Caco-2 (cell line): ENCODE measurements at places on chromosomes 13 and 19. TPM values are rescaled to one million over a fixed set of nuclear protein-coding genes. Genes with fewer than 3 reads are reported as not detected.
A peak's percentile ranks its signal among the peaks of the same experiment; 100 is the strongest.

GRCh38 chr19:12800466-12800770 lies 1.2 kb downstream of the PRDX2 start:
- H3K4me3 ChIP-seq = peak overlapping the region; percentile 83
- no peak overlapping the region for H3K27ac ChIP-seq
- H3K4me1 ChIP-seq = peaks cover 13% of the 10 kb centered on the region; the same call in 1 of the 2 replicates
- H3K27me3 ChIP-seq = no peaks in the 10 kb centered on the region

The ADM5 gene
- total RNA-seq = 8.5 and 10.4 TPM in 2 replicates

DNA sequence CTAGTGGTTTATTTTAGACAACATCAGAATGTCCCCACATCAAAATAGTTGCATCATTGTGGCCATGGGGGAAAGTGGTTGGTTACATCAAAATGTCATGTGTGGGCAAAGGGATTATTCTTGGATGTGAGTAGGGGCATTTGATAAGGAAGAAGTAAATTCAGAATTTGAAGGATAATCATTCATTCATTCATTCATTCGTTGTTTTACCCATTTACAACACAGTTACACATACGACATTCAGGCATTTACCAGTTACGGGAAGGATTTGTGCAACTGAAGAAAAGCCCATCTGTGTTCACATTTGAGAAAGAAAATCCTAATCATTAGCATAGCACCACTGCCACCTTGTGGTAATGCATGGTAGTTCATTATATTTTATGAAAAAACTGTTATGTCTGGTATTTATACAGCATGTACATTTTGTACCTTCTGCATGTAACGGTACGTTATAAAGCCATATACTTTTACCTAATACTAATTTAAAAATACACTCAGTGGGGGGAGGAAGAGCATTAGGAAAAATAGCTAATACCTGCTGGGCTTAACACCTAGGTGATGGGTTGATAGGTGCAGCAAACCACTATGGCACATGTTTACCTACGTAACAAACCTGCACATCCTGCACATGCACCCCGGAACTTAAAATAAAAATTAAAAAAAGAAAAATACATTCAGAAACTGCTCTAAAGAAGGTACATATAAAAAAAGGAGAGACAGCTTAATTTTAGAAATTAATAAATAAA lies 62.1 kb downstream of the DGKH start:
- H3K27me3 ChIP-seq = no peaks in the 10 kb centered on the region
- peaks cover 15% of the 10 kb centered on the region for H3K4me1 ChIP-seq
- H3K4me3 ChIP-seq = no peak overlapping the region
- no peaks in the 10 kb centered on the region for H3K36me3 ChIP-seq
- no peak for DNase-seq

DNA sequence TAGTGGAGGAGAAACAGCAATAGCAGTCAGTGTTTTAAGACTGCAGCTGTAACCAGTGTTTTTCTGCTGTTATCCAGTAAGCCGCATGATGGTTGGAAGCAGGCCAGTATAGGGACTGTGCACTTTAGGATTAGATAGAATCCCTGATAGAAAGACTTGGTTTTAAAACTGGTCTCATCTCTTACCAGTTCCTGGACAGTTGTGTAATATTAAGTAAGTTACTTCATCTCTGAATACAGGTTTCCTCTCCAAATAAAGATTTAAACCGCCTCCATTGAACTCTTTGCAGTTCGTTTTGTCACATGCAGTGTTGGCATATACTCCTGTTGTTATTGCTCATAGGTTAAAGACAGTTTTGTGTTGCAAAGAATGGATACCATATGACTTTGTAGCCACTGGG lies 25.6 kb downstream of the URI1 start:
- no peaks in the 10 kb centered on the region for H3K27me3 ChIP-seq
- no peak overlapping the region for H3K4me3 ChIP-seq
- no peak overlapping the region for H3K27ac ChIP-seq
- no peaks in the 10 kb centered on the region for H3K36me3 ChIP-seq
- no peak for DNase-seq

The BRCA2 gene
- 29.8 and 32.5 TPM in 2 replicates for total RNA-seq

GRCh38 chr13:36126491-36126890 lies 4.7 kb downstream of the DCLK1 start:
- H3K27ac ChIP-seq = no peak overlapping the region
- no peak overlapping the region for H3K4me3 ChIP-seq
- H3K36me3 ChIP-seq = no peaks in the 10 kb centered on the region
- no peak for DNase-seq
- H3K27me3 ChIP-seq = no peaks in the 10 kb centered on the region

DNA sequence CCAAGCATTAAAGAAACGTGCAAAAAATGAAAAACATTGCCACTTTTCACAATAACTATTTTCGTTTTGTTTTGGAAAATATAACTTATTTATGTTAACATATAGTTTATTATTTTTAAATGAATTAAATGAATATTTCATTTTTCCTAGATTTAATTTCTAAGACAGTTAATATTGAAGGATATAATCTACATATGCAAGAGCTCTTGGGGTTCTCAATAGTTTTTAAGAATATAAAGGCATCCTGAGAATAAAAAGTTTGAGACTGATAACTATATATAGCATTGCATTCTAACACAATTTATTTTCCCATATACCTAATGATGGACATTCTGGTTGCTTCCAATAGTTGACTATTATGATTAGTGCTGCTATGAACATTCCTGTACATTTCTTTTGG lies 19.9 kb downstream of the ZNF461 start:
- DNase-seq = no peak
- no peak overlapping the region for H3K4me3 ChIP-seq
- no peak overlapping the region for H3K27ac ChIP-seq
- H3K4me1 ChIP-seq = no peaks in the 10 kb centered on the region
- H3K36me3 ChIP-seq = no peaks in the 10 kb centered on the region

DNA sequence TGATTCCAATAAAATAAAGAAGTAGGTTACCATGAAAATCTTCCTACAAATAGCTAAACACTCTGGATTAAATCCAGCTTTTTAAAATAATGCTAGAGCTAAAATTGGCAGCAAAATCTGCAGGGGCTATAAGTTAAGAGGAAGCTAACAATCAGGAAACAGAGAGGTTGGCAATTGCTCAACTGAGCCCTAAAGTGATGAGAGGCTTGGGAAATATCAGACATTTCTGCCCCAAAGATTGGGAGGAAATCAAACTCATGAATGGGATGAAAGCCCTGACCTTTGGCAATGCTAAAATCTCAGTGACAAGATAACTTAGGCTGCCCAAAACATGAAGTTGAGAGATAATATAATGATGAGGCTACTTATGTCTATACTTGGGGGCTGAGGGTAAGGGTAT lies 1437.9 kb downstream of the EFNB2 start:
- no peak for DNase-seq
- H3K27ac ChIP-seq = no peak overlapping the region
- no peaks in the 10 kb centered on the region for H3K36me3 ChIP-seq
- no peak overlapping the region for H3K4me3 ChIP-seq

GRCh38 chr13:97266332-97266731 lies 44.2 kb downstream of the MBNL2 start:
- no peak for DNase-seq
- H3K27ac ChIP-seq = no peak overlapping the region
- H3K36me3 ChIP-seq = no peaks in the 10 kb centered on the region; the same call in 1 of the 2 replicates
- H3K4me1 ChIP-seq = peaks cover 22% of the 10 kb centered on the region
- H3K4me3 ChIP-seq = no peak overlapping the region
- no peaks in the 10 kb centered on the region for H3K27me3 ChIP-seq

The CYP4F2 gene
- total RNA-seq = not detected in 2 replicates

The KANK2 gene
- 17.6 and 21.2 TPM in 2 replicates for total RNA-seq

DNA sequence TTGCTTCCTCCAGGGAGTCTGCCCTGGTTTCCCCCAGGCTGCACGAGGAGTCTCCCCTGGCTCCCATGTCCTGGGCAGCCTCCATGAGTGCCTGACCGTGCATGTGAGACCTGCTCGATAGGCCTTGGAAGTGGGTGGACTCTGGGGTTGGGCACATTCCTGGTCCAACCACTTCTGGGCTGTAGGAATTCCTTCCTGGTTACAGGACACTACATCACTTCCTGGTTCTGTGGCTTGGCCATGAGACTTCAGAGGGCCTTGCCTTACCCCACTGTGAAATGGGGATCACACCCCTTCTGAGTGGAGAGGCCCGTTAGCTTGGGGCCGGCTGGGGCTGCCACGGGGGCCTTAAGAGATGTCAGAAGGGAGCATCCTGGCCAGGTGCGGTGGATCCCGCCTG lies 4.0 kb upstream of the ZNF628 start:
- H3K27ac ChIP-seq = no peak overlapping the region
- H3K27me3 ChIP-seq = no peaks in the 10 kb centered on the region
- peaks cover 11% of the 10 kb centered on the region for H3K4me1 ChIP-seq
- no peak overlapping the region for H3K4me3 ChIP-seq

The SLITRK6 gene
- total RNA-seq = 0.23 and 0.61 TPM in 2 replicates

DNA sequence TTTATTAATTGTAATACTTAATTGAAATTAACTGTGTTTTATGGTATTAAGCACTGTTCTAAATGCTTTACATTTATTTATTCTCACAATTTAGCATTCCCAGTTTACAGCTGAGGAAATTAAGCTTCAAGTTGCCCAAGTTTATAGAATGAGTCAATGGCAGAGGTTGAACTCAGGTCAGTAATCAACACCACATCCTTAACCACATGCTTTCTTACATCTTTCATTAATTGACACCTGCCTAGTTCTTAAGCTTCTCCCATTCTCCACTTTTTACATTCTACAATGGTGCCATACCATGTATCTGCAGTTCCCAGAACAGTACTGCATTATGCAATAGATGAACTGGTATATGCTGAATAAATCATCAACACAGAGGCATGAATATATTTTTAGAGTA lies 11.7 kb upstream of the RBM26 start:
- H3K36me3 ChIP-seq = no peaks in the 10 kb centered on the region
- no peaks in the 10 kb centered on the region for H3K4me1 ChIP-seq
- no peaks in the 10 kb centered on the region; the same call in 1 of the 2 replicates for H3K27me3 ChIP-seq
- no peak overlapping the region for H3K4me3 ChIP-seq

The BRME1 gene
- total RNA-seq = 17.3 and 17.4 TPM in 2 replicates

- H3K27me3 ChIP-seq = no peaks in the 10 kb centered on the region
- H3K4me3 ChIP-seq = no peak overlapping the region
- H3K27ac ChIP-seq = no peak overlapping the region
- peaks cover 1% of the 10 kb centered on the region for H3K36me3 ChIP-seq
- DNase-seq = no peak
These were observed 119.5 kb upstream of the MCF2L start for GRCh38 chr13:112849500-112849899.

DNA sequence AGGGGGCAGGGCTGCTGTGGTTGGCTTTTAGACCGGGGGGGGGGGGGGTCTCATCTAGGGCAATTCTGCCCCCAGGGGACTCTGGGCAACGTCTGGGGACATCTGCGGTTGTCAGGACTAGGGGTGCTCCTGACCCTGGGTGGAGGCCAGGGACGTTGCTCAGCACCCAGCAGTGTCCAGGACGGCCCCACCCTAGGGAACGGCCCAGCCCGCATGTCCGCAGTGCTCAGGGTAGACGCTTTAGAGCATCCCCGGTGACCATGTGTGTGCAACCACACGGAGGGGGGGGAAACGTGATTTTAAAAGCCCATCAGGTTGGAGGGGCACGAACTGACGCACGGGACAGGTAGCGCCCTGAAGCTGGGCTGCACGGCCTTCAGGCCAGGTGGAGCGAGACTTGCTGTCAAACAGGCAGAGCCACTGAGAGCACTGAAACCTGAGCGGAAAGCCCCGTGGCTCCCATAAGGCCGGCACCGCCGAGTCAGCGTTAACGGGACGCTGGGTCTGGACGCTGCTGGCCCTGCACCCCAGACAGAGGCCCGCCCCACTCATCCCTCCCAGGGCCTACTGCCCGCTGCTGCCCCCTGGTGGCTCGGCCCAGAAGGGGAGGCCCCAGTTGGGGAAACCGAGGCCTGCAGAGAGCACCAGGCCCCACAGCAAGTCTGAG lies 8.3 kb downstream of the CACTIN start:
- H3K4me1 ChIP-seq = no peaks in the 10 kb centered on the region
- no peaks in the 10 kb centered on the region; the same call in 1 of the 2 replicates for H3K36me3 ChIP-seq
- H3K4me3 ChIP-seq = no peak overlapping the region
- no peak overlapping the region for H3K27ac ChIP-seq

The ZNF534 gene
- total RNA-seq = not detected in 2 replicates
